ENCODE measurements at places on chromosomes 1 and 21. TPM values are rescaled to one million over a fixed set of nuclear protein-coding genes. Genes with fewer than 3 reads are reported as not detected.

- H3K27ac ChIP-seq: no peak overlapping the region
- H3K4me3 ChIP-seq: no peak overlapping the region
- no peaks in the 10 kb centered on the region for H3K27me3 ChIP-seq
- H3K4me1 ChIP-seq: no peaks in the 10 kb centered on the region
Observed at GRCh38 chr1:37978541-37978940, 11.3 kb downstream of the SF3A3 start.

GRCh38 chr1:224411766-224412165 lies 22.8 kb downstream of the WDR26 start:
- peaks cover 12% of the 10 kb centered on the region for H3K4me1 ChIP-seq
- DNase-seq: no peak
- H3K27ac ChIP-seq: no peak overlapping the region
- H3K27me3 ChIP-seq: no peaks in the 10 kb centered on the region
- no peak overlapping the region for H3K4me3 ChIP-seq

DNA sequence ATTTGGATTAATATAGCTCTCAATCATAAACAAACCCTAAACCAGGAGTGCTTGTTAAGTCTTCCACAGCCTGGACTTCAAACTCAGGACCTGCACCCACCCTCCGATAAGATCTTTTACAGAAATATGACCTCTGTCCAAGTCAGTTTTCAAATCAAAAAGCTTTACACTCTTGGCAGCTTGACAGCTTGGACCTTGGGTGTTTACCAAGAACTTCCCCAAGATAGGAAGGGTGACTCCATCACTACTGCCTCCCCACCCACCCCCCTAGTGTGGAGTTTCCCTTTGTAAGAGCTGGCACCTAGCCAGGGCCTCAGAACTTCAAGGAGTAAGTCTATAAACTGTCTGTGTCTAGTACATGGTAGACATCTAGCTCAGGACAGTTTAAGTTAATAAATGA lies 9.6 kb downstream of the BCAR3 start:
- no peaks in the 10 kb centered on the region for H3K4me1 ChIP-seq
- DNase-seq: no peak
- H3K27ac ChIP-seq: no peak overlapping the region
- H3K4me3 ChIP-seq: no peak overlapping the region
- H3K27me3 ChIP-seq: no peaks in the 10 kb centered on the region
- H3K36me3 ChIP-seq: no peaks in the 10 kb centered on the region

The ST6GALNAC3 gene
- total RNA-seq: 2.8 TPM

The KIAA0040 gene
- total RNA-seq: 19.5 TPM
